ENCODE measurements at places on chromosomes 11 and 22.

GRCh38 chr22:25068707-25069106 lies 116.2 kb downstream of the KIAA1671 start:
- no peak for DNase-seq

DNA sequence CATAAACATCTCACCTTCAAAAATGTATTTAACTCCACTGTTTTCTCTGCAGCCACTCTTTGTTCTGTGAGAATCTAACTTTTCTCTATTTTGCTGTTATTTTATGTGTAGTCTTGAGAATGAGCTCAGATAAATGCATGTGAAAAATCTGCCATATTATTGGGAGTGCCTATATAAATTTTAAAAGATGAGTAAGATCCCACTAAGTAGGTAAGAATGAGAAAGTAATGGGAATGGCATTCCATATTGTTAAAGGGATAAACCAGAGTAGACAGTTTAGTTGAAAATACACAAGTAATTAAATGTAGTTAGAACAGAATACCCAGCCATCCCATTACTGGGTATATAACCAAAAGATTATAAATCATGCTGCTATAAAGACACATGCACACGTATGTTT lies 817.2 kb downstream of the FAM181B start:
- no peak for DNase-seq

- no peak for DNase-seq
Observed at GRCh38 chr11:128238521-128239265, 348.7 kb downstream of the ETS1 start.

DNA sequence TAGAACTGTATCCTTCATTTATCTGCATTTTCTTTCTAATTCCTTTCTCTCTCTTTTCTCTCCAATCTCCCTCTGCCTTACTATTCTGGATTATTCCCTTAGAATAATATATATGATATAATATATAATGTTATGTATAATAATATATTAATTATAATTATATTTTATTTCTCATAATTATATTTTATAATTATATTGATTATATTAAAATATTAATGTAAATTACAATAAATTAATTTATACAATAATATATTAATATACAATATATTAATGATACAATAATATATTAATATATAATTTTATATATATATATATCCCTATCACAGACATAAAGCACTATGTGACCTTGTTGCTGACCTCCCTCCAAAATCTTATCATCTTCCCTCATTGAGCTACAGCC lies 661.3 kb upstream of the CHORDC1 start:
- no peak for DNase-seq

DNA sequence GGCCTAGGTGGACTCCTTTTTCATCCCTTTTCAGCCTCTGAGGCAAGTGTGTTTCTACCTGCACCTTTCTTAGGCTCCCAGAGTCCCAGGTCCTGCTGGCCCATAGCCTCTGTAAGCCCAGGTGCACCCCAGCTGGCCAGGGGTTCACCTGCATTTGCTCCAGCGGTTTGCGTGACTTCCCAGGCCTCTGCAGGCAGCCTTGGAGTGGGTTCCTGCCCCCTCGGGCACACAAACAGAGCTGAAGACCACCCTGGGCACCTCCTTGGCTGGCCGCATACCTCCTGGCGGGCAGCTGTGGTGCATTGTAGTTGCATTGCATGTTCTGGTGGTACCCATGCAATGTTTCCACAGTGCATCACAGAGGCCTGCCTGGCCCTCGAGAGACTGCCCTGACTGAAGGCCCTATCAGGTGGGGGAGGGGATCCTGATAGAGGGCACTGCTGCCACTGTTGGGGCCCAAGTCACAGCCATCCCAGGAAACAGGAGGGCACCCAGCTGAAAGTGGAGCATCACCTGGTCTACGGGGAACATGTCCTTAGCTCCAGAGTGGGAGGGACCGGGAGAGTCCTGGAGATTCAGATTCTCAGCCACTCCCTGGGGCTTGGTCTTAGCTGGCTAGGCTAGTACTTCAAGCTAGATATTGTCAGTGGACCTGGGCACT lies 14.1 kb downstream of the SHISA8 start:
- DNase-seq: no peak

DNA sequence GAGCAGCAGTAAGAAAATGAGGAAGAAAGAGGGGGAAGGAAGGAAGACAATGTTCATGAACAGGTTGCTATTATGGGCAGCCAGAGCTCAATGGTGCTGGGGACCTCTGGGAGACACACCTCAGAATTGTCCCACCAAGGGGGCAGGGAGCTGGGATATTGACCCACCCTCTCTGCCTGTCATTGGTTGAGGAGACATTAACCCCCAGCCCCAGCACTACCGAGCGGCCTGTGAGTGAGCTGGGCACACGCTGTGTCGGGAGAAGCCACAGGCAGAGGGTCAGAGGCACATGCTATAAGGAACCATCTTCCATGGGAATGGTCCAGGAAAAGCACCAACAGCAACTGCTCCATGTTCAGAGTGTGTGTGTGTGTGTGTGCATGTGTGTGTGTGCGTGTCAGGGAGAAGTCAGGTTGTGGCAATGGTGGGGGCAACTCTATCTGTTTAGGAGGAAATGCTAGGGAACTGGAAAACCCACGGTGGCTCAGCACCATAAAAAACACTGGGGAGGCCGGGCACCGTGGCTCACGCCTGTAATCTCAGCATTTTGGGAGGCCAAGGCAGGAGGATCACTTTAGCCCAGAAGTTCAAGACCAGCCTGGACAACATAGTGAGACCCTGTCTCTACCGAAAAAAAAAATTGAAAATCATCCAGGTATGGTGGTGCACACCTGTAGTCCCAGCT lies 49.2 kb downstream of the CD6 start:
- DNase-seq: no peak

DNA sequence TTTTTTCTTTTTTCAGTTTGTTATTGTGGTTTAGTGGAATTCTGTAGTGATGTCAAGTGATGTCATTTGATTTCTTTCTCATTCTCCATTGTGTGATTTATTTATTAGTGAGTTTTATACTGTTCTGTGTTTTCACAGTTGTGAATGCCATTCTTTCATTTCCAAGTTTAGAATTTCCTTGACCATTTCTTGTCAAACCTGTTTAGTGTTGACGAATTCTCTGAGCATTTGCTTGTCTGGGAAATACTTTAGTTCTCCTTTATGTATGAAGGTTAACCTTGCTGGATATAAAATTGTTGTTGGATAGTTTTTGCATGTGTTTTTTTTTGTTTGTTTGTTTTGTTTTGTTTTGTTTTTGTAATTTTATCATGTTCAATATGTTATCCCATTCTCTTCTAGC lies 633.6 kb upstream of the FAT3 start:
- DNase-seq: no peak

DNA sequence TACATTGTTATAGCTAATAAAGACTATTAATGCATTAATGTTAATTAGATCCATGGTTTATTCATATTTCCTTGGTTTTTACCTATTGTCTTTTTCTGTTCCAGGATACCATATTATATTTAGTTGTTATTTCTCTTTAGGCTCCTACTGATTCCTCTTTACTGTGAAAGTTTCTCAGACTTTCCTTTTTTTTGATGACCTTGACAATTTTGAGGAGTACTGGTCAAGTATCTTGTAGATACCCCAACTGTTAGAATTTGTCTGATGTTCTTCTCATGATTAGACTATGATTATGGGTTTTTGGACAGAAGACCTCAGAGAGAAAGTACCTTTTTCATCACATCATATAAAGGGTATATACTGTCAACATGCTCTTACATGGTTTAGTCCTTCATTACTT lies 26.6 kb downstream of the EMSY start:
- DNase-seq: no peak

DNA sequence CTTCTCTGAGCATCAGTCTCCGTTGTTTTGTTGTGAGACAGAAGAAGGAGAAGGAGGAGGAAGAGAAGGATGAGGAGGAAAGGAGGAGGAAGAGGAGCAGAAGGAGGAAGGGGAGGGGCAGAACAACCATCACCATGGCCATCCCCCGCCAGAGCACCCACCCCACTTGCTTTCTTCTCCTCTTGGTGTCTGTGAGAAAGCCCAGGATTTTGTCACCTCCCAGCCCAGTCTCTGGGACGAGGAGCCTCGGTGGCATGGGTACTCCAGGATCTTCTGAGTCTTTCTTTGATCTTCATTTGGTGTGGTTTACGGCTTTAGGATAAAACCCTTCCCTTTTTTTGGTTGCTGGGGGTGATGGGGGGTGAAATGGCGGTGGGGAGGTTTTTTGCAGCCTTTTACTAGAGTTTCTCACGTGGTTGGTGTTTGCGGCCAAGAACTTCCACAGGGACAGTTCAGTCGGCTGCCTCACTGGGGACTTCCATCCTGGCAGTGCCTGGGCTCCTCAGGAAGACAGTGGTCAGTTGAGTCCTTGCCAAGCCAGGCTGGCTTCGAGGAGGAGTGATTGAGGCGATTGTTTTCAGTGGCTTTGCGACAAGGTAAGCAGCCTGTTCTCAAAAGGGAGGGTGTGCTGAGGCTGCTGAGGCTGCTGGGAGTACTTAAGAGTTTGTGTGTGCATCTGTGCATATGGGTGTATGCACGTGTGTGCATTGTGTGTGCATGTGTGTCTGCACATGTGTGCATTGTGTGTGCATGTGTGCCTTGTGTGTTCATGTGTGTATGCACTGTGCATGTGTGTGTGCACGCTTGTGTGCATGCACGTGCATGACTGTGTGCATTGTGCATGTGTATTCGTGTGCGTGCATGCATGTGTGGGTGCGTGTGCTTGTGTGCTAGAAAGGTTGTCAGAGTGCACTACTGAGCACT lies 567.5 kb downstream of the TBC1D22A start:
- DNase-seq: no peak

DNA sequence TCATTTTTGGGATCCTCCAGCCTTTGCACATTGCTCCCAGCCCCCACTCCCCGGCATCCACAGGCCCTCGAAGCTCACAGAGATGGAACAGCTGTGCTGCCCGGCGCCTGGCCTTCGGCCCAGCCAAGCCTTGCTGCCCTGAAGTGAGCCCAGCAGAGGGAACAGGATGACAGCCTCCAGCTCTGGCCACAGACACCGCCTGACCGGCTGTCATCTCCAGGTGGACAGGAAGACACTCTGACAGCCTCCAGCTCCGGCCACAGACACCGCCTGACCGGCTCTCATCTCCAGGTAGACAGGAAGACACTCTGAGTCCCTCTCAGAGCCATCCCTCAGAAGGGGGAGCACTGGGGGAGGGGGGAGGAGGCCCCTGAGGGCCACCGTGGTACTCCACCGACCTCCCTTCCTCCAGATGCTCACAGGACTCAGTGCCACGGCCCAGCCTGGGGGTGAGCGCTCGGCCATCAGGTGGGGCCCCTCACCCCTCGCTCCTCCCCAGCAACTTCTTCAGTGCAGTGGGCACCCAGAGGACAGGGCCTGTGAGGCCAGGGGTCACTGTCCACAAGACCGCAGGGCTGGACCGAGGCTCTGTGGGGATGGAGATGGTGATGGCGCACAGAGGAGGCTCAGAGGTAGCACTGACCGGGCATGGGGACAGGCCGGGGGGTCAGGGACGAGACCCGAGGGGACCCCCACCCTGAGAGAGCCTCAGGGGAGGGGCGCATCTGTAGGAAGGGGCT lies 58.6 kb downstream of the BRD1 start:
- DNase-seq: no peak

DNA sequence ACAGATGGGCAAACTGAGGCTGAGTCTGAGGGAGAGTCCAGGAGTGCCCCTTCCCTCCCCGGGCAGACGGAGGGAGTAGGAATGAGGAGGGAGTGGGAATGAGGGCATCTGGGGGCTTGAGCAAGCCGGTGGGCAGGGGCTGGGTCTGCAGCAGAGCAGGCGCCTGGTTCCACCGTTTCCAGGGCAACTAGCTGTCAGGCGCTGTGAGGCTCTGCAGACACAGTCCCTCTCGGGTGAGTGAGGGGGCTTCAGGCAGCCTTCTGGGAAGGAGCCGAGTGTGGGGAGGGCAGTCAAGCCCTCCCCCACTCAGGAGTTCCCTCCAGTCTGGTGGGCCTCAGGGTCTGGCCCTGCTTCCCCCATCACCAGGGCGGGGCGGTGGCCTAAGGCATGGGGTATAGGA lies 19.0 kb downstream of the TMEM258 start:
- no peak for DNase-seq

DNA sequence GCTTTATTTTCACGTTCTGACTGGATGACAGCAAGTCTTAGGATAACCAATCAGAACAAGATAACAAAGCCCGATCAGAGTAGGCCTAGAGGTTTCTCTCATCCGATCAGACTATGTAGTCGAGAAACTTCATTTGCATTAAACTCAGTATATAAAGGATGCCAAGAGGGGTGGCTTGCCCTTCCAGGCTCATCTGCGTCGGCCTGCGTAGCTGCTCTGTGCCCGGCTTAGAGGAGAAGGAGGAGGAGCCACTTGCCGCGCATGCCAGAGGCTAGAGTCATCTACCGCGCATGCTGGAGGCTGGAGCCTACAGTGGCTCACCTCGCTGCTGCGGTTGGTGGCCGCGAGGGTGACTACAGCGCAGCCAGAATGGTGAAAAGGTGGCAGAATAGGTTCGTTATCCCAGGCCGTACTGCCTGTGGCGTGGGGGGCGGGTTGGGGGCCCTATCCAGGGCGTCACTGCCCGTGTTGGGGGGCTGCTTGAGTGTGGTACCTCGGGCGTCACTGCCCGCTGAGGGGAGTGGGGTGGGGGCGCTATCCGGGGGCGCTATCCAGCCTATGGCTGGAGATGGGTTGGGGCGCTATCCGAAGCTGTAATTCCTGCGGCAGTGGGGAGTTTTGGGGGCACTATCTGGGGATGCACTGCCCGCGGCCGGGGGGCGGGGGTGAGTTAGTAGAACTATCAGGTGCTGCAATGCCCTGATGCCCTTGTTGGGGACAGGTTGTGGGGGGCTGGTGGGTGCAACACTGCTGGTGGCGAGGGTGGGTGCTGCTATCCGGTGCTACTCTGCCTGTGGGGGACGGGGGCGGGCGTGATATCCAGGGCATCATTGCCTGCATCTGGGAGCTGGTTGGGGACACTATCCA lies at the start of gene RFPL2:
Gene RFPL2, minus strand, starts transcription at position 218 of the 867 bp plus-strand sequence. CDS start 2,622 bp downstream, outside the sequence.
- DNase-seq: peak; percentile 52

- DNase-seq: no peak
Observed at GRCh38 chr22:25223269-25223850, 3.9 kb downstream of the CRYBB2 start.

DNA sequence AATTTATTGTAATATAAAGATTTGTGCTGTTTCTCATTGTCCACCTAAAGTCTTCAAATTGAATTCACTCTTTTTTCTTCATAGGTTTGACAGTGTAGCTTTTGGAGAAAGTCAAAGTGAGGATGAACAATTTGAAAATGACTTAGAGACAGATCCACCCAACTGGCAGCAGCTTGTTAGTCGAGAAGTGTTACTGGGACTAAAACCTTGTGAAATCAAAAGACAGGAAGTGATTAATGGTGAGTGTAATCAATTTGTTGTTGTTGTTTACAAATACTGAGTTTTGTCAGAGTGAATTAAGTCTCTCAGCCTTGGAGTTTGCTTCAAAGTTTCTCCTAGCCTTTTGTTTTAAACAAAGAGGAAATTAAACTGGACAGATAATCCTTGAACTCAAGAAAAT lies 53.6 kb upstream of the GRIK4 start:
- DNase-seq: no peak

Measured in iPS DF 19.7 (cell line).